B cell (primary cell): ENCODE measurements at places on chromosomes 2 and 18. TPM values are rescaled to one million over a fixed set of nuclear protein-coding genes. Genes with fewer than 3 reads are reported as not detected.

The FN1 gene
- 0.05 TPM in 1 of 2 replicates, not detected in the other for total RNA-seq

The LAMA3 gene
- total RNA-seq, result 0.32 TPM in 1 of 2 replicates, not detected in the other

The RBM45 gene
- total RNA-seq, result 20.5 and 24.0 TPM in 2 replicates

The STEAP3 gene
- 1.1 TPM in 2 replicates for total RNA-seq

The C2orf15 gene
- 1.0 and 1.2 TPM in 2 replicates for total RNA-seq

The REG3A gene
- not detected in 2 replicates for total RNA-seq

The STON1 gene
- 2.0 and 2.9 TPM in 2 replicates for total RNA-seq

The TMX3 gene
- total RNA-seq, result 72.4 and 73.5 TPM in 2 replicates

The SETBP1 gene
- total RNA-seq, result 129 and 141 TPM in 2 replicates

The ECEL1 gene
- 0.27 and 0.47 TPM in 2 replicates for total RNA-seq

The DTNB gene
- total RNA-seq, result 37.3 and 45.8 TPM in 2 replicates

The AP1S3 gene
- 41.4 and 50.7 TPM in 2 replicates for total RNA-seq

The PARD3B gene
- total RNA-seq, result not detected in 2 replicates

The POTEJ gene
- total RNA-seq, result not detected in 2 replicates

The SMYD1 gene
- not detected in 2 replicates for total RNA-seq

The IL36RN gene
- not detected in 2 replicates for total RNA-seq

The IL36B gene
- not detected in 2 replicates for total RNA-seq

The MERTK gene
- total RNA-seq, result 0.19 and 0.34 TPM in 2 replicates
